EH (cell line): ENCODE measurements at places on chromosomes 11 and 22.

- DNase-seq: peak; percentile 18
Measured at GRCh38 chr11:18567081-18567480, 21.5 kb downstream of the UEVLD start.

DNA sequence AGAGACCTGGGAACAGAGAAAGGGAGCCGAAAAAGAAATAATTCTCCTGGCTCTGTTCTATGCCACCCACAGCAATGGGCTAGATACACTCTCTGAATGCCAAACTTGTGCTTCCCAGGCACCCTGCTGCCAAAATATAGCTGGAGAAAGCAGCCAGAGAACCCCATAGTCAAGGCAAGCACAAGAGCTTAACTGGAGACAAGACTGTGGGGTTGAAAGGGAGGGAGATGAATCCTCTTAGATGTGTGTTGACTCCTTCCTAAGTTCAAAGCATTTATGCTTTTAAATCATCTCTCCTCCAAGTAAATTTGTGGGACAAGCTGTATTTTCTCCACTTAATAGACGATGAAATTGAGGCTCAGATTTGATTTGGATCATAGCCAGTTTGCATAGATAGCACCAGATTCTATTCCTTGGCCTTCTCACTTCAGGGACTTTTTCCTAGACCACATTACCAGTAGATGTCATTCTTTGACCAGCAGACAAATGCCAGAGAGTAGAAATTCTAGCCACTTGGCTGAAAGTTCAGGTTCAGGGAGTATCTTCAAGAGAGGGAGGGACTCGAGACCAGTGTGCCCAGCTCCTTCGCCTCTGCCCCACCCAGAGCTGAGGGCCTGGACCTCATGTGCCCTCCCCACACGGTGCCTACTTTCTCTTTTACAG, 16.5 kb upstream of the ETS1 start:
- DNase-seq: peak; percentile 40

DNA sequence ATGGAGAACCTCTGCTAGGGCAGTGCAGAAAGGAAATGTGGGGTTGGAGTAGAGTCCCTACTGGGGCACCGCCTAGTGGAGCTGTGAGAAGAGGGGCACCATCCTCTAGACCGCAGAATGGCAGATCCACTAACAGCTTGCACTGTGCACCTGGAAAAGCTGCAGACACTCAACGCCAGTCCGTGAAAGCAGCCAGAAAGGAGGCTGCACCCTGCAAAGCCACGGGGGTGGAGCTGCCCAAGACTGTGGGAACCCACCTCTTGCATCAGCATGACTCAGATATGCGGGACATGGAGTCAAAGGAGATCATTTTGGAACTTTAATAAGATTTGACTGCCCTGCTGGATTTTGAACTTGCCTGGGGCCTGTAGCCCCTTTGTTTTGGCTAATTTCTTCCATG, 8.7 kb downstream of the TSKU start:
- peak; percentile 81 for DNase-seq

GRCh38 chr11:115939104-115939730, 435.0 kb upstream of the CADM1 start:
- no peak for DNase-seq

GRCh38 chr11:43835104-43835503, 45.5 kb upstream of the ALKBH3 start:
- no peak for DNase-seq

DNA sequence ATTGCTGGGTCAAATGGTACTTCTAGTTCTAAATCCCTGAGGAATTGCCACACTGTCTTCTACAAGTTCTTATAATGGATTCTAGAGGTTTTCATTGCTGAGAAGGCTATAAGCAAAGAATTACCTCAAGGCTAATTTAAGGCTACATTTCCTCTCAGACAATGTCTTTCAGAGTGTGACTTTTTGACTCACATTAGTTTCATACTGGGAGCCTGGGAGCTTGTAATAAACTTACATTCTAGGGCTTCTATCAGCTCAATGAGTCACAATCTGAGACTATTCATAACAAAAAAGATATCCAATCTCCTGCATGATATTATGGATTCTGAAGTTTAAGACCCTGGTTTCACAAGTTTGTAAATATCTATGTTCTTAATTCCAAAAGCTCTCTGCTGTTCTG, 408.7 kb downstream of the LRRC4C start:
- no peak for DNase-seq

DNA sequence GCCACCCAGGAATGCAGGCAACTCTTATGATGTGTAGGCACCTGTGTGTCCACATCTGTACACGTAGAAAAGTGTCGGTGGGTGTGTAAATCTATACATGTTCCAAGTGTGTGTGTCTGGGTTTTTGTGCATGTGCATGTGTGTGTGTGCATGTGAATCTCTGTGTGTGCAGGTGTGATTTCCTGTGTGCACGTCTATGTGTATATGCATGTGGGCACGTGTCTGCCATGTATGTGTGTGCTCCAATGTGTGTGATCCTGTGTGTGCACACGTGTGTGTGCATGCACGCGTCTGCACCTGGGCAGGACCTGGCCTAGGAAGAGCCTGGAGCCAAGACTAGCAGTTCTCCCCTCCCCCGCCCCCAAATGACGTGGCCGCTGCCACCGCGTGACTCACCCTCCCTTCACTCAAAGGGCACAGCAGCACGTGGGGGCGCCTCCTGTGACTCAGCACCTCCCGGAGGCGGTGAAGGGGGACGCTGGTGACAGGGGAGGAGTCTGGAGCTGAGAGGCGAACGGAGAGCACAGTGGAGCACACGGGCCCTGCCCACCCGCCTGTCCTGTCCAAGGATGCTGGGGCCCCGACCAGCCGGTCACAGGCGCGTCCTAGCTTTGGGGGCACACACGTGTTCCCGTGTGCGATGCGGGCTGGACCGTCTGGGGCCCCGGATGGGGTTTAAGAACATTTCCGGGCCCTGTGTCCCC, 10.1 kb downstream of the PIM3 start:
- peak; percentile 98 for DNase-seq

DNA sequence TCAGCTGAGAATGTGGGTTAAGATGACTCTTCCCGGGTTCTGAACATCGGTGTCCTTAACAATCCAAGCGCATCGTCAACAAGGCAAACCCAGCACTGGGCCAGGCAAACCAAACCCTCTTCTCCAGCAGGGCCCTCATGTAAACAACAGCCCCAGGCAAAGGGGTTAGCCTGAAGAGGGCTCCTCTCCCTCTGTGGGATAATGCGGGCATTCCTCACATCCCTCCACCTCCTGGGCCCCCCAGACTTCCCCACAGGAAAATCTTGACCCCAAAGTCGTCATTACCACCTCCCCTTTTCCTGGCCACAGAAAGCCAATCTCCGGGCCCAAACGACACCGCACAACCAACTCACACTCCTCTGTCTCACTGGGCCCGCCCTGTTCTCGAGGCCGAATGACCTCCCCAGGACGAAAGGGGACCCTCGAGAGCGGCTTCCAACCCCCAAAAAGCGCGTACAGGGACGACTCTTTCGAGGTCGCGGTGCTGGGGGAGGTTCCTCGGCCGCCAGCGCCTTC, 566 bp downstream of the DDB1 start:
- peak; percentile 58 for DNase-seq

GRCh38 chr11:73240190-73240781, 22.2 kb downstream of the P2RY2 start:
- DNase-seq: peak; percentile 79

DNA sequence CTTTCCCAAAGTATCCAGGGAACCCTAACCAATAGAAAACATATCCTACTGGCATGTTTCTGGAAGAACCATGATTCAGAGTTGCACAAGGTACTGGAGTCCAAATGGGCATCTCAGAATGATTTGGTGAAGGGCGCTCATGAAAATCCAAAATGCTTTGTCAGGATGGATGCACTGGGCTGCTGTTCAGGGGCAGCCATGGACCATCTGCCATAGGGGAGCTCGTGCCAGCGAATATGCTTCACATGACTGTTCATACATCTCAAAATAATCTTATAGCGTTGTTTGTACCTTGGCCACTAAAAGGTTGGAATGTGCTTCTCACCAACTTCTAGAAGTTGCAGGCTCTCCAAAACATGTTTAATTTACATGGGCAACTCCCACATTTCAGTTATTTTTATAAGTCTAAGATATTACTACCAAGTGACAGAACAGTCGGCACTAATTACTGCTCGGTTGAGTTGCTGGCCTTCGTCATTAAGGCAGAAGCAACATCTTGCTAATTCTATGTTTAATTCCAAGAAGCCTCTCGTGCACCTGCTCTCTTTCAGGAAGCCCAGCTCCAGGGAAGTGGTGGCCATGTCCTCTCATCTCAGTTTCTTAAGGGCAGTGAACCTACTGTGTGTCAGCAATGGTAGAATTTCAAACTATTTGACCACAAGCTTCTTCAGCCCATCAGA, 1497.7 kb downstream of the TBC1D22A start:
- no peak for DNase-seq

DNA sequence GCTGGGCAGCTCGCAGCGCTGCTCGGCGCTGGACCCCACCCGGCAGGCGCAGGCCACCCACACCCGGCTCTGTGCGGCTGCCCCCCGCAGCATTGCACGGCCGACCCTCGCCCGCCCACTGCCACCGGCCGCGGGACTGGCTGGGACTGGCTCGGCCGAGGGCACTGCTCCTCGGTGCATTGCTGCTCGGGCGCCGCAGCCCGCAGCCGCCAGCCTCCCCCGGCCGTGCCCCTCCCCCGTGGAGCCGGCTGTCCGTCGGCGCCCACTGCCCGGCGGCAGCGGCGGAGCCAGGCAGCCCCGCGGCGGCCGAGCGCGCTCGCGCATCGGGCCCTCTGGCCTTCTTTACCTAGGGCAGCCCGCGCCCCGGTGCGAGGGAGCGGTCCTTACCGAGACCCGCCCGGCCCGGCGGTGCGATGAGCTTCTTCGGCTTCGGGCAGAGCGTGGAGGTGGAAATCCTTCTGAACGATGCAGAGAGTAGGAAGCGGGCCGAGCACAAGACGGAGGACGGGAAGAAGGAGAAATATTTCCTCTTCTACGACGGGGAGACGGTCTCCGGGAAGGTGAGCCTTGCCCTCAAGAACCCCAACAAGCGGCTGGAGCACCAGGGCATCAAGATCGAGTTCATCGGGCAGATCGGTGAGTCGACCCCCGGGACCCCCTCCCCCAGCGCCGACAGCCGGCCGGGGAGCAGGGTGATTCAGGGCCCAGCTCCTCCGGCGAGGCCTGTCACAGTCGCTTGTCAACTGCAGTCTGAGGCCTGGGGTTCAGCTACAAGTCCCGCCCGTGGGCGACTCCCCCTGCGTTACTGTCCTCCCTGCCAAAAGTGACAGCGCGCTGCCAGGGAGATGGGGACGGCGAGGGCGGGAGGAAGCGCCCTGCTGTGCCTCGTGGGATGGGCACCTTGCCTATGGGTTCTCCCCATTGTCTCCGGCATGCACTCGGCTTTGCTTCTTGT, 516 bp downstream of the VPS26B start:
- DNase-seq: peak; percentile 49

- no peak for DNase-seq
Measured at GRCh38 chr11:9148727-9149126, 57.3 kb upstream of the SCUBE2 start.

- no peak for DNase-seq
Measured at GRCh38 chr11:32881286-32881685, 11.3 kb upstream of the QSER1 start.

- no peak for DNase-seq
Measured at GRCh38 chr11:125124618-125124992, 13.2 kb upstream of the TMEM218 start.

GRCh38 chr22:49712195-49712791, 115.4 kb downstream of the BRD1 start:
- no peak for DNase-seq

DNA sequence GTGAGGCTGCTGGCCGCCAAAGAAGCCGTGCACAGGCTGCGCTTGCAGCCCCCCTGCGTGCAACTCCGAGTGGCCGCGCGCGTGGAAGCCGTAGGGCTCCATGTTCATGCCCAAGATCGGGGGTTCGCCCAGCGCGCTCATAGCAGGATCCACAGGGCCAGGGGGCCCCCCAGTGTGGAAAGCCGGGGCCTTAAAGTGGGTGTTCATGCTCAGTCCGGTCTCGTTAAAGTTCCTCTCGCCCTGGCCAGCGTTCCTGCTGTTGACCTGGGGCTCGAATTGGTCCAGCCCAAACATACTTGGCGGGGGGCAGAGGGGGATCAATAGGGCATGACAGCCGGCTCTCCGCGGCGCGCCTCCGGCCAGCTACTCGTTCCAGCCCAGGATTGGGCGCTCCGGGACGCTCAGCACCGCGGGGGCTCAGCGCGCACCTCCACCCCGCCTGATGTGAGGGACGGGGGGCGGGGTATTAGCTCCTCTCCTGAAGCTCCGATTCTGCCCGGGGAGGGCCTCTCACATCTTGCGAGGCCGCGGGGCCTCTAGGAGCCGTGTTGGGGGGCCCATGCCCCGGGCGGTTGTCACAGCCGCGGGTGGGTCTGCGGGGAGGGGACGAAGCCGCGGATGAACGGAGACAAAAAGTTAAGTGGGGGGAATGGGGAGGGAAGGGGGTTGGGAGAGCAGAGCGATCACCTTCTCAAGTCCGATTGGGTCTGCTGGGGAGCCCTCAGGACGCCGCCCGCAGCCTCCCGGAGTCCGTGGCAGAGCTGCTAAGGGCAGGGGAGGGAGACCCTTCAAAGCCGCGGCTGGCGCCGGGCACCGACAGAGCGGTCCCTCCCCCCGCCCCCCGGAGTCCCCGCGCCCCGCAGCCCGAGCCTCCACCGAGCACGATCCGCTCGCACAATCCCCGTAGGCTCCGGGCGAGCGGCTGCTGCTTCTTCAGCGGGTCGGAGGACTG, 1.0 kb downstream of the MN1 start:
- DNase-seq: peak; percentile 4

- no peak for DNase-seq
Measured at GRCh38 chr11:74162681-74163467, 7.9 kb downstream of the C2CD3 start.

- DNase-seq: no peak
Measured at GRCh38 chr11:120880498-120881175, 143.3 kb upstream of the TBCEL start.

- no peak for DNase-seq
Measured at GRCh38 chr22:19331474-19331873, 40.0 kb upstream of the CLTCL1 start.

- no peak for DNase-seq
Measured at GRCh38 chr11:83681031-83681781, 395.0 kb upstream of the CCDC90B start.

GRCh38 chr22:47928631-47929030, 1166.2 kb downstream of the TBC1D22A start:
- DNase-seq: no peak

DNA sequence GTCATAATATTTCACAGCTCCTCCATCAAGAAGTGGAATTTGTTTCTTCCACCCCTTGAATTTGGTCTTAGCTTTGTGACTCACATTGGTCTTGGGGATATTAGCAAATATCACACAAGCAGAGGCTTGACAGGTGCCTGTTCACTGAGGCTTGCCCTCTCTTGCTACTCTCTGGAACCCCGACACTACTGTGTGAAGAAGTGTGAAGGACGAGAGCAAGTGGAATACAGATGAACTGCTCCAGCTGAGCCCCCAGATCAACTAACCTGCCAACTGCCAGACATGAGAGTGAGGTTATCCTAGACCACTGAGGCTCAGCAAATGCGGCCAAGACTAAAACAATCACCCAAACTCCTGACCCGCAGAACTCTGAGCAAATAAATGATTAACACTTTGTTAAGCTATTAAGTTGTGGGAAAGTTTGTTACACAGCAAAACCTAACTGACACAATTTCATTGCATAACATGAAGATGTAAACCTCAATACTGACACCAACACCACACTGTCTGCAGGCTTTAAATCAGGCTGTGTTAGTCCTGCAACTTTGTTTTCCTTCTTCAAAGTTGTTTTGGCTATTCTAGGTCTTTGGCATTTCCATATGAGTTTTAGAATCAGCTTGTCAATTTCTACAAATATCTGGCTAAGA, 142.5 kb downstream of the APOL5 start:
- no peak for DNase-seq

- DNase-seq: no peak
Measured at GRCh38 chr11:19073454-19074415, 13.2 kb upstream of the MRGPRX2 start.
